ENCODE measurements at places on chromosomes 4 and X. TPM values are rescaled to one million over a fixed set of nuclear protein-coding genes. Genes with fewer than 3 reads are reported as not detected.

PLAC8 gene
- 2.1 TPM for total RNA-seq

AMBN gene
- total RNA-seq = not detected

ODAM gene
- not detected for total RNA-seq

EXOC1 gene
- total RNA-seq = 34.7 TPM

SLC26A1 gene
- 0.33 TPM for total RNA-seq
